ENCODE measurements at places on chromosomes 1 and 21.

DNA sequence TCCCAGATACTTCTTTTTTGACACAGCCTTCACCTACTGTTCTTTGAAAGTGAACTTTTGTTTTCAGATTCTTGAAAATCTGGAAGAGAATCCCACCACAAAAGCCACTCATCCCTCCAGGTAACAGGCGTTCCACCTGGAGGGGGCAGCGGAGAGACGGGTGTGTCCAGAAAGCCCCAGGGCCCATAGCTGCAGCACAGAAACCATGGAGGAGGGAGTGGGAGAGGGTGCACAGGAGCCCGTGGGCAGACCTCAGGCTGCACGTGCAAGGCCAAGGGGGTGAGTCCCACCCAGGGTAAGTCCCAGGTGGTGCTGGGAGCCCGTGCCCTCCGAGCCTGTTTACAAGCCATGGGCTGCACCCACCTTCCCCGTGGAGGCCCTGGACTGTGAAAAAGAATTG lies 86.5 kb downstream of the PSMG1 start:
- no peak for DNase-seq

- DNase-seq, result no peak
These were observed 106.3 kb downstream of the RERE start for GRCh38 chr1:8711151-8711550.

DNA sequence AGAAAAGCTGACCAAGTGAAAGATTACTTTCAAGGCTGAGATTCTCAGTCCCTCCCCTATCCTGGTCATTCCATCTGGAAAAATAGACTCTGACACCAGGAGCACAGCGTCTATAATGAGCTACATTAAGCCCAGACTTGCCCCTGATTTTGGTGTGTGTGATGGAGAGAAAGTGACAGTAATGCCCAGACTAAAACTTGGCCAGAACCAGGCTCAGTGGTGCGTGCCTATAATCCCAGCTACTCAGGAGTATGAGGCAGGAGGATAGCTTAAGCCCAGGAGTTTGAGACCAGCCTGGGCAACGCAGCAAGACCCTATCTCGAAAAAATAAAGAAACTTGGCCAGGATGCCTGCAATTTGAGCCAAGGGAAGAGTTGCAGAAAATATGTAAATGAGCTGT lies 15.9 kb downstream of the PLEKHA6 start:
- no peak for DNase-seq

- DNase-seq, result no peak
These were observed 30.0 kb upstream of the COL18A1 start for GRCh38 chr21:45374826-45375455.

DNA sequence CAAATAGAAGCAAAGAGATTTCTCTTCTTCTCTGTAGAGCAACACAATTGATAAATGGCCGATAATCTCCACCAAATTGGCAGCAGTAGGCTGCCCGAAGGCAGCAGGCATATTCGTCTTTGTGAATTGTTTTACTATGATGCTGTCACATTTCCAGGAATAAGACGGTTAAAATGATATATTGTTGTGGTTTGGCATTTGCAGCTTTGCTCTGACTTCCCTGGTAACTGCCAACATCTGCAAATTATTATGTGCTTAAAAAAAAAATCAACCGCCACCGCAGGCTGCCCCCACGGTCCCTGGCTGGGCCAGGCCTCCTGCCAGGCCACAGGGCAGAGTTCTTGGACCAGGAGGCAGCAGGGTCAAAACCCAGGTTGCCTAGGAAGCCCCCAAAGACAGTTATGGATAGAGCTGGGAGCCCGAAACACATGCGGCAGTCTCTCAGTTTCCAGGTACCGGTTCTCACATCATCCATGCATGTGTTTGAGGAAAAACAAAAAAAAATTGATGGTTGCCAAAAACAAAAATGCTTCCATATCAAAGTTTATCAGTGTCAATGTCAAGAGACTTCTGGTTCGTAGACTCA lies 179.3 kb downstream of the ETS2 start:
- peak; percentile 47 for DNase-seq

DNA sequence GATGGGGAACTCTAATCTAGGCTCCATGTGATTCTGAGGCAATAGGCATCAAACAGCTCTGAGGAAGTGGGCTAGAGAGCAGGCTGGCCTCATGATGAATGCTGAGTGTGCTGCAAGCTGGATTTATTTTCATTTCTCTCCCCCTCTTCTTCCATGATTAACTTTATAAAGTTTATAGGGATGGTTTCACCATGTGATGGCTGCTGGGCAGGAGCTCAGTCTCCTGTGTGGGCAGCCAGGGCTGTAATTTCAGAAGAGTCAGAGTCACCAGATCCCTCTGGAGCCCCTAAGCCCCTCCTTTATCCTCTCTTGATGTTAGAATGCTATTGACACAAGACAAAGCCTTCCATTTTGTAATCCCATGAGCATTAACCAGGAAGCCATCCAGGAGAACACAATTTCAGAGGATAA lies 143.6 kb downstream of the CNIH3 start:
- no peak for DNase-seq

Data from stimulated activated naive B cell treated with anti-CD40 and anti-IgM and Interleukin-4, amounts not matched to agents 10 μg/mL and 1 μg/mL and 100 μg/mL, for 72 hours (primary cell).